H7 (cell line): ENCODE measurements at places on chromosomes 1 and 21. TPM values are rescaled to one million over a fixed set of nuclear protein-coding genes. Genes with fewer than 3 reads are reported as not detected.

TMEM167B gene
- total RNA-seq, result 21.6 and 26.3 TPM in 2 replicates

KANK4 gene
- total RNA-seq, result 0.33 and 0.80 TPM in 2 replicates

CA14 gene
- 75.4 and 87.5 TPM in 2 replicates for total RNA-seq

PCAT6 gene
- 3.4 and 7.4 TPM in 2 replicates for total RNA-seq

LDLRAD1 gene
- total RNA-seq, result not detected in 2 replicates

UTS2 gene
- 0.35 and 1.3 TPM in 2 replicates for total RNA-seq

PTGER3 gene
- 0.03 and 0.11 TPM in 2 replicates for total RNA-seq

FHAD1 gene
- total RNA-seq, result 0.52 and 0.83 TPM in 2 replicates
